Common myeloid progenitor, CD34-positive (primary cell): ENCODE measurements at places on chromosomes 4 and X.
A peak's percentile ranks its signal among the peaks of the same experiment; 100 is the strongest.

GRCh38 chrX:39642071-39642470 is 455.7 kb downstream of the BCOR start:
- DNase-seq, result no peak
- H3K4me3 ChIP-seq, result no peak overlapping the region
- H3K4me1 ChIP-seq, result no peaks in the 10 kb centered on the region
- no peaks in the 10 kb centered on the region for H3K27me3 ChIP-seq
- no peaks in the 10 kb centered on the region for H3K36me3 ChIP-seq

- no peak within 1 kb of the TSS for H3K27ac ChIP-seq
- peak; percentile 4 for DNase-seq
- no peaks in the 10 kb centered on the region for H3K36me3 ChIP-seq
- no peak within 1 kb of the TSS for H3K4me3 ChIP-seq
Measured at GRCh38 chrX:101219116-101219863, at the start of gene DRP2. Gene DRP2 (plus strand): TSS chrX:101219786. CDS start chrX:101231648, 11,862 bp downstream.

GRCh38 chr4:144711700-144712456 is 65.9 kb downstream of the HHIP start:
- no peaks in the 10 kb centered on the region for H3K36me3 ChIP-seq
- no peaks in the 10 kb centered on the region for H3K4me1 ChIP-seq
- H3K27ac ChIP-seq, result no peak overlapping the region
- DNase-seq, result no peak
- H3K4me3 ChIP-seq, result no peak overlapping the region

DNA sequence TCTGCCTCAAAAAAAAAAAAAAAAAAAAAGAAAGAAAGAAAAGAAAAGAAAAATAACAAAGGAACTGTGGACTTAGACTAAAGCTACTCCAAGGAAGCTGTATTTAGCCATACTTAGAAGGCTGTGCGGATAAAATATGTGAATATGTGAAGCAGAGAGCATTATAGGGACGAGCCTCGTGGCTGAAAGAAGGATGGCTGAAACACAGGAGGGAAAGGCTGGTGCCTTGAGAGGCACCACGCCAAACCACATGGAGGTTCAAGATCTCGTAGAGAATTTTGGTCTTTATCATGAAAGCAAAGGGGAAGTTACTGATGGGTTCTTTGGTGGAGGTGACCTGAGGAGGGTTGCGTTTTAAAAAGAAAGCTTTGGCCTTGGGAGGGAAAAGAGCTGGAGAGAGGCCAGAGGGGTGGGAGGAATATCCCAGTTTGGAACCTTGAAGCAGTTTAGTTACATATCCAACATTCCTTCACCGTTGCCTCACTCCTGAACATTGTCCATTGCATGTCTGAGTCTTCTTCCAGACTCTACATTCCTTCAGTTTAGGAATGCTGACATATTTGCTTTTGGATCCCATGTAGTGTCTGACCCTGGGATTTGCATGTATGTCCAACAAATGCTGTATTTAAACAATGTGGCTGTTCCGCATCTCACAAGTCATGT is 82.5 kb downstream of the CPE start:
- H3K27ac ChIP-seq, result no peak overlapping the region
- H3K4me3 ChIP-seq, result no peak overlapping the region
- no peak for DNase-seq
- H3K4me1 ChIP-seq, result no peaks in the 10 kb centered on the region
- no peaks in the 10 kb centered on the region for H3K36me3 ChIP-seq

DNA sequence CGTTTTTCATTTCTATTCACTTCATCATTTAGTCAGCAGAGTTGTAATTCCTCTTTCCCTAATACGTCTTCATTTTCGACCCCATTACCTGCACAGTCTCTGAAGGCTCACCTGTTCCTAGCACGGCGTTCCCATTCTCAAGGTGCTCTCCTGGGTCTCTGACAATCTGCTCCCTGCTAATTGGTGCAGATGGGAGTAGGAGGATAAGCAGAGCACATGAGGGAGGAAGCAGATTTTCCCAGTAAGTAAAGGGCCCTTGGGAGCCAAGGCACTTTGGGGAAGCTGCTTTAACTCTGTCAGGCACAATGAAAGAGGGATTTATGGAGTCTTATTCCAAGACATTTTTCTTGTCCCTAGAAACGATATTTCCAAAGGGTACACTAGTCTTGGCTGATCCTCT is 466.4 kb downstream of the STIM2 start:
- DNase-seq, result no peak
- no peaks in the 10 kb centered on the region for H3K36me3 ChIP-seq
- H3K4me3 ChIP-seq, result no peak overlapping the region
- no peak overlapping the region for H3K27ac ChIP-seq
- no peaks in the 10 kb centered on the region for H3K27me3 ChIP-seq

DNA sequence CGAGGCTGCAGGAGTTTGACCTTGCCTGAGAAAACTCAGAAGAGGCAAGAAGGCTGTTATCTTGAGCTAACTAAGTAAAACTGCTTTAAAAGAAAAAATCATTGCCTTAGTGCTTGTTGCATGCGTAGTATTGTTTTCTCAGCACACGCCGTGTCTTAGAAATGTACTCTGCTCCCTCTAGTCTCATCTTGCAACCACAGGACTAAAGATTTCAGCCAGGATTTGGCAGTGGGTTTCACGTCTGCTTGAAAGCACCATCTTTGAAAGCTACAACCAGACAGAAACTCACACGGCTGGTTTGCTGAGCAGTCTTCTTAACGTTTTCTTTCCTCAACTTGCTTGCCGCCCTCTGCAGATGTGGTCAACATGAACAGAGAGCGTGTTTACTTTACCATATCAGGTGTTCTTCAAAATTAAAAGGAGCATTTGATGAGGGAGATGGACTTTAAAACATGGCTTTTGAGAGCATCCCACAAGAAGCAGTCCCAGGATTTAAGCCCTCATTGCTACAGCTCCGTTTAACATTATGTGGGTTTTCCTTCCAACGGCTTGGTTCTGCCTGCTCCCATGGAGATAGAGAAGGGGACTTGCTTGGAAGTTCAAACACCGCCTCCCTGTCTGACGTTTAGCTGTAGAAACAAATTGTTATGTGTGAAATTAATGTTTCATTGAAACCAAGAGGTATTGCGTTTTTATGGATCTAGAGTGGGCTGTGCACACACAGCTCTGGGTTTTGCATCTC is 3.4 kb downstream of the SORCS2 start:
- no peaks in the 10 kb centered on the region for H3K4me1 ChIP-seq
- no peak for DNase-seq
- no peak overlapping the region for H3K27ac ChIP-seq
- H3K36me3 ChIP-seq, result no peaks in the 10 kb centered on the region
- no peak overlapping the region for H3K4me3 ChIP-seq

DNA sequence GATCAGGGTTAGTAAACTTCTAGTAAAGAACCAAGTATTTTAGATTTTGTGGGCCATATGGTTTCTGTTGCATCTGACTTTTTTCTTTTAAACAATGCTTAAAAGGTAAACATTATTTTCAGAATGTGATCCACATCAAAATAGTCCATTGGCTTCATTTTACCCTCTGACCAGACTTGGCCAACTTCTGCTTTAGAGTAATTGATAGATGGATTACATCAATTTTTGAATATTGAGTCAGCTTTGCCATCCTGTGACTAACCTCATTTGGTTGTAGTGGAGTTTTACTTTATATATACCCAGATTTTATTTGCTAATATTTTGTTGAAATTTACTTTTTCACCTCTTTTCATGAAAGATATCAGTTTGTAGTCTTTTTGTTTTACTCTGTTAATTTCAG is 559.8 kb downstream of the TLL1 start:
- H3K4me1 ChIP-seq, result no peaks in the 10 kb centered on the region
- no peak overlapping the region for H3K4me3 ChIP-seq
- H3K36me3 ChIP-seq, result no peaks in the 10 kb centered on the region
- H3K27me3 ChIP-seq, result no peaks in the 10 kb centered on the region

DNA sequence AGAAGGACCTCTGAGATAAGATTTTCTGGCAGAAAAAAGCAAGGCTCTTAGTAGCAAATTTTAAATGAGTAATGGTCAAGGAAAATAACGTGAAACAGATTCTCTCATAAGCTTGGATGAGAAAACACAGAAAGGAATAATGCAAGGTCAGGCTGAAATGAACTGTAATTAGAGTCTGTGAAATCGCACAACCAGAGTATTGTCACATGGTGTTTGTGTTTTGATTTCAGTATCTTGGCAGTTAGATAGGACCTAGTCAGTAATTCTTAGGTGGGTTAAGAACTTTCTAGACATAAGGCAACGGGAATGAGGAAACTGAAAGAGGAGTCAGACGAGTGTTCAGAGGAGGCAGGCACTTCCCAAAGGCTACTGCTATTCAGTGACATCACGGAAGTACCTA is 34.6 kb downstream of the LIMCH1 start:
- H3K27me3 ChIP-seq, result no peaks in the 10 kb centered on the region
- no peak for DNase-seq
- no peak overlapping the region for H3K4me3 ChIP-seq
- H3K4me1 ChIP-seq, result peaks cover 4% of the 10 kb centered on the region

DNA sequence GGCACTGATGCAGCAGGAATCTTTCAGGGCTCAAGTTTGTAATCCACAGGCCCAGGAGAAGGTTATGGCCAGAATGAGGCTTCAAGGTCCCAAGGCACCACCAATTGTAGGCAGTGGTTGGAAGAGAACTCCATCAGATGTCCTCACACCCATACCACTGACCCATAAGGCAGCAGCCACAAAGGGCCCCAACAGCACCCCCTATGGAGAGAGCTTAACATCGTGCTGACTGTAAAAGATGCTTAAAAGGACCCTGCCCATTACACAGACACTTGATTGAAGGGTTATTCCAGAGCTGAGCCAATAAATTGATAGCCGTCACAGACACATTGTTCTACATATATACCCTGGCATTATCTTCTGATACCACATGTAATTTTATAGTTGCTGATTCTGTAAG is 113.7 kb downstream of the SOWAHB start:
- H3K27ac ChIP-seq, result no peak overlapping the region
- DNase-seq, result no peak
- no peaks in the 10 kb centered on the region for H3K27me3 ChIP-seq
- no peaks in the 10 kb centered on the region for H3K36me3 ChIP-seq
- H3K4me1 ChIP-seq, result no peaks in the 10 kb centered on the region

DNA sequence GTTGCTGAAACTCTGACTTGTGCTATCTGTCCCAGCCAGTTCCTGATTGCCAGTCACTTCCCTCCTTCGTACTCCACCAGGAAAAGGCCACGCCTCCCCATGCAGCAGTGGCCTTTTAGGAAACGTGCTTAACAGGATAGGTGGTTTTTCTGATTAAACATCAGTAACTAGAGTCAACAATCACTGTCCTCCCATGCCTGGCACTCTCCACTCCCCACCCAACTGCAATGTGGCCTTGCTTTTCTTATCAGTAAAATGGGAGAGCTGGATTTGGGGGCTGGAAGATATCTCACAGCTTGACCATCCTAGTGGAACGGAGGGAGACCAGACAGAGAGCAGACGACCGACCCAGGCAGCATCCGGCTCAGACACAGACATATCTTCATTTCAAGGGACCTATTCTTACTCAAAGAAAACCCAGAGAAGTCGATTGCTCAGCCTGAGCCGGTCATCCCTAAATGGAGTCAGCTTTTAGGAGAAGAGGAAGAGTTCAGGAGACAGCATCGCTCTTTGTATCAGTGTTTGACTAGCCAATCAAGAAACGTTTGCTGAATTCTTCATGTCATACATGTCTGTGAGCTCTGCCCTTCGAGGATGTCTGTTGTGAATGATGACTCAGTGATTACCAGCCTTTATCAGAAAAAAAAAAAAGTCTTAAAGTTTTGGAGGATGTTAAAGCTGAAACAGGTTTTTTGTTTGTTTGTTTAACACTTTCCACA is 12.7 kb upstream of the UBA6 start:
- peak; percentile 52 for DNase-seq
- no peak overlapping the region for H3K27ac ChIP-seq
- peaks cover 11% of the 10 kb centered on the region for H3K36me3 ChIP-seq
- peaks cover 5% of the 10 kb centered on the region for H3K4me1 ChIP-seq
- no peak overlapping the region for H3K4me3 ChIP-seq

DNA sequence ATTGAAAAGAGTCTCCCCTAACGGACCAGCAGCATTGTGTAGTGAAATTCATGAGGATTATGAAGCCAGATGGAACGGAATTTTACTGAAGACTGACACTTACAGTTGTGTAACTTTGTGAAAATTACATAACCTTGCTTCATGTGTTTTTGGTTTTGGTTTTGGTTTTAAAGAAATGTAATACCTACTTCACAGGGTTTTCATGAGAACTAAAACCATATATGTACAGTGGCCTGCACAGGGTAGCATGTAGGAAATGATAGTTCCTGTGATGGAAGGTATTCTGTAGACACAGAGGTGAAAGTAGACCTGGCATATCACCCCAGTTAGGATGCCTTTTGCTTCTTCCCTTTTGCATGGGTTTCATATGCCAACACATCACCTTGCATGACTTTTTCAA is 247.0 kb downstream of the BANK1 start:
- H3K27ac ChIP-seq, result no peak overlapping the region
- H3K4me3 ChIP-seq, result no peak overlapping the region
- H3K4me1 ChIP-seq, result no peaks in the 10 kb centered on the region
- no peaks in the 10 kb centered on the region for H3K36me3 ChIP-seq

- H3K4me1 ChIP-seq, result no peaks in the 10 kb centered on the region
- H3K4me3 ChIP-seq, result no peak overlapping the region
- H3K27me3 ChIP-seq, result no peaks in the 10 kb centered on the region
- H3K36me3 ChIP-seq, result no peaks in the 10 kb centered on the region
- no peak overlapping the region for H3K27ac ChIP-seq
Measured at GRCh38 chrX:15116900-15117299, 153.0 kb downstream of the ASB9 start.

- peaks cover 4% of the 10 kb centered on the region for H3K4me1 ChIP-seq
- no peak overlapping the region for H3K27ac ChIP-seq
- no peaks in the 10 kb centered on the region for H3K27me3 ChIP-seq
- H3K36me3 ChIP-seq, result no peaks in the 10 kb centered on the region
- H3K4me3 ChIP-seq, result no peak overlapping the region
Measured at GRCh38 chr4:132065940-132066495, 1083.1 kb upstream of the PCDH10 start.

- H3K27me3 ChIP-seq, result no peaks in the 10 kb centered on the region
- no peaks in the 10 kb centered on the region for H3K4me1 ChIP-seq
- H3K36me3 ChIP-seq, result no peaks in the 10 kb centered on the region
- DNase-seq, result no peak
Measured at GRCh38 chr4:173051716-173052115, 116.9 kb upstream of the GALNT7 start.

GRCh38 chrX:133579631-133580030 is 164.3 kb upstream of the GPC4 start:
- DNase-seq, result no peak
- H3K27ac ChIP-seq, result no peak overlapping the region
- H3K4me3 ChIP-seq, result no peak overlapping the region
- H3K36me3 ChIP-seq, result no peaks in the 10 kb centered on the region
- no peaks in the 10 kb centered on the region for H3K27me3 ChIP-seq
- no peaks in the 10 kb centered on the region for H3K4me1 ChIP-seq
